ENCODE measurements at places on chromosomes 16 and 17.

GRCh38 chr17:15134363-15134762 lies 130.8 kb downstream of the PMP22 start:
- DNase-seq, result no peak

DNA sequence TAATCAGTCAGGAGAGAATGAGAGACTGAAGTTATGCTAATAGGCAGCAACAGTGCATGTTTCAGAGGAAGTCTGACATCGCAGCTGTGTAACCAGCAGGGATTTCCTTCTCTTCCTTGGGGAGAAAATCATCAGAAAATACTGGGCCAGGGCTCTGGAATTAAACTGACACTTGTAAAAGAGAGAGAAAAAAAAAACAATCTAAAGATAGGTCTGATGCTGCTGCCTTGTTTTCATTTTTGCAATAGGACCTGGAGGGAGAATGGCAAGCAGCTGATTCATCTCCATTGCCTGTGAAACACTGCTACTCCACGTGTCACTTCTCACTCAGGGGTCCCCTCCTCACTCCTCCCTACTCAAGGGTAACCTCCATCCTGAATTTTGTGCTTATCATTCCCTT lies 17.7 kb upstream of the CORO6 start:
- DNase-seq, result no peak

DNA sequence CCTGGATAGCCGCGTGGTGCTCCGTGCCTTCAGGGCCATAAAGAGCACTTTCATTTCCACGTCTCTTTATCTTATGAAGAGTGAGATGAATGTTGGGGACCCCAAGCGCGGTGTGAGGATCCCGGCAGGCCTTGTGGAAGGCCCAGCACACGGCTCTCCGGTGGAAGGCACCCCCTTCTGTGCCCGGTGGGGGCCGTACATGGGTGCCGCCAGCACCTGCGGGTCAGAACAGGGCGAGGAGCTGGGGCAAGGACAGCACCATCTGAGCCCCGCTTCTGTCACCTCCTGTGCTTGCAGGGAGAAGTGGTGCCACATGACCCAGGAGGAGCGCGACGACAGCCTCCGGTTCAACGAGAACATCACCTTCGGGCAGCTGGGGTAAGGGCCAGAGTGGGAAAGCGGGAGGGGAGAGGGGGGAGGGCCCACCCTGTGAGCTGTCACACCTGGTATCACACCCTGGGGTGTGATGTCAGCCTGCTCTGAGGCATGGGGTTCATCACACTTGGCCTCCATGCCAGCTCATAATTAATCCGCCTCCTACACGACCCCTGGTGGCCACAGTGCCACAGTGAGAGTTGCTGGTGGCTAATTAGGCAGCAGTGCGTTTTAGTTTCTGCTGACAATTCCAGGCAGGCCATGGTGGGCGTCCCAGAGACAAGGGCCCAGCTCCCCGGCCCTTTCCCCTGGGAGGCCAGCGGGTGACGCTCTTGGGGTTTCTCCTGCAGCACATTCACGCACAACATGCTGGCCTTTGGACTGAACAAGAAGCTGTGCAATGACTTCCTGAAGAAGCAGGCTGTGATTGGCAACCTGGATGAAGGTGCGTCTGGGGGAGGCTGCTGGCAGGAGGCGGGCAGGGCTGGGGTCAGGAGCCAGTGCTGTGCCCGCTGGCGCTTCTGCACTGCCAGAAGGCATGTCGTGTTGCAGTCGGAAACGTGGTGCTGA lies 25.7 kb downstream of the CIBAR2 start:
- peak; percentile 49 for DNase-seq

DNA sequence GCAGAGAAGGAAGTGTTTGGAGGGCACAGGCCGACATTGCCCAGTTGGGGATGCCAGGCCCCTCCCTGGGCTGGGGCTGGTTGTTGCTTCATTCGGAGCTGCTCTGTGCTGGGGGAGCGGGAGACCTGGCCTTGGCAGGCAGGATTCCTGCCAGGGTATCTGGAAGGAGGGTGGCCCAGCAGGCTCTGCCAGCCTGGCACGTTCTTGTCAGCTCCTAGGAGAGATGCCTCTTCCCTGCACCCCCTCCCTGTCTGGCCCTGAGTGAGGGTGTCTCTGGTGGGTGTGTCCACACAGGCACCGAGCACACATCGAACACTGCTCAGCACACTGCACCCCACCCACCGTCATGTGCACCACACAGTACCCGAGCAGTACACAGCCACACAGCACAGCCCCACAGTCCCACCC lies 35.2 kb downstream of the ARHGAP23 start:
- DNase-seq, result no peak

GRCh38 chr17:56152874-56153602 lies at the start of gene ANKFN1:
Gene ANKFN1 (plus strand): TSS chr17:56153475. CDS start chr17:56212668, 59,193 bp downstream.
- no peak for DNase-seq

DNA sequence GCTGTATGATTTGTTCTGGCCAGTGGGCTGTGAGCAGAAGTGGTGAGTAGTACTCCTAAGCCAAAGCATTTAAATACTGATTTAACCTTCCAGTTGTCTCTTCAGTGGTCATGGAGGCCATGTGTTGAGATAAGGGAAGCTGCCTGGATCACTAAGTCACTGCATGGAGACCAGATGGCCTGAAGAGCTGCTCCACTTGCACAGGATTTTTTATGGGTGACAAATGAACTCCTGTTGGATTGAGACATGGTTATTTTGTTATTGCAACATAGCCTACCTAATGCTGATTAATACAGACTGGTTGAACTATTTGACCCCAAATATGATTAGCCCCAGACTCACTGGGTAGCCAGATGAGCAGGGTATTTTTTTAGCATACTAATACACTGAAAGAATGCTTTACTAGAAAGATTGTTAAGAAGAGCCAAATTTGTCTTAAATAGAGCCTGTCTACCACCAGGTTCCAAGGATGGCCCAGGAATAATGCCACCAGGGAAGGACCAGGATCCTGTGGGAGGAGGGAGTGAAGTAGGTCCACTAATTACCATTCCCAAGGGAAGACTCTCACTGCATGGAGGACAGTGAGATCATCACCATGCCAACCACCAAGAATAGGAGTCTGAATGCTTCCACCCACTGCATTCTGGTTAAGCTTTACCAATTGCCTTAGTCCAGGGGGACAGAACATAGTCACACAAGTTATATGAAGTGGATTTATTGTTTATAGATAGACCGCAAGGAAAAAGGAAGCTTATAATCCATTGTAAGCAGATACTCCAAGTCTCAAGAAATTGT lies 187.4 kb upstream of the IRX6 start:
- no peak for DNase-seq

DNA sequence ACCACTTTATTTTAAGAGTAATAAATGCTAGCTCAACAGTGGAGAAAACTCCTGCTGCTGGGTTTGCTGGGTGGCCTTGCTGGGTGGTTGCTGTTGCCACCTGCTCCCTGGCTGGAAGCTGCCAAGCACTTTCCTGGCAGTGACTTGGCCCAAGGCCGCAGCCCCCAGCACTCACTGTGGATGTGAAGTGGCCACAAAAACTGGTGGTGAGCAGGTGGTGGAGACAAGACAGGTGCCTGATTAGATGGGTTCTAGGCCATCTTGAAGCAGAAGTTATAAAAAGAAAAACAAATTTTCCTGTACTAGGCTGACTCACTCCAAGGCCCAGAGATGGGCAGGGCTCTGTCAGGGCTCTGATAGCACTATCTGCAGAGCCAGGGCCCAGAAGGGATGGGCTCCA lies 224.7 kb upstream of the NLRP1 start:
- DNase-seq, result no peak

- DNase-seq, result no peak
Measured at GRCh38 chr16:6665126-6665525, 667.5 kb upstream of the RBFOX1 start.

DNA sequence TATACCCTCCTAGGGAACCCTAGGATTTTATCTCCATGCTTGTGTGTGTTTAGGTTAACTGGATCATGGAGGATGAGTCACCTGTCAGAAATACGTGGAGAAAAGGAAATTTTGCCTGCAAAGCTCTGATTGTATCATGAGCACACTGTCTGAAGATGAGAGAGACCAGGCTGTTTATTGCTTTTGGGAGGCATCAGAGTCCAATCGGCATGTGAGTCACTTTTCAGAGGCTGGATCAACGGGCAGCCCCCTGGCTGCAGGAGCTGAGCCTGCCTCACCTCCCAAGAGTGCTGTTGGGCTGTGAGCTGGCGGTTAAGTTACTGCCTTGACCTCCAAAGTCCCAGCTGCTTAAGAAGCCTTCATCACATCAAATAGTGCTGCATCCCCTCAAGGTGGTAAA lies 41.5 kb upstream of the MED9 start:
- DNase-seq, result no peak

DNA sequence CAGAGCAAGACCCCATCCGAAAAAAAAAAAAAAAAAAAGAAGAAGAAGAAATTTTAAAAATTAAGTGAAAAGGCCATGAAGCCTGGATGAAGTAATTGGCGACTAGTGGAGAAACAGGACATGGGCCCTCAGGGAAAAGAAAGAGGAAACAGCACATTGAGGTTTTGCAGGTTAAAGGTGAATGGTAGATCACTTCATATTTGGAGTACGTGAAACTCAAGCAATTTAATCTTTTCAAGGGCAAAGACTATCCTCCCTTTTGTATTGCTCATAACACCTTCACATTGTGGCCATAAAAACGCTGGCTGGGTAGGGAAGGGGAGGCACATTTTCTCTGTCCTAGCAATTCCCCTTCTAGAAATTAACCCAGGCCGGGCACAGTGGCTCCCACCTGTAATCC lies 53.1 kb downstream of the LITAF start:
- DNase-seq, result no peak

DNA sequence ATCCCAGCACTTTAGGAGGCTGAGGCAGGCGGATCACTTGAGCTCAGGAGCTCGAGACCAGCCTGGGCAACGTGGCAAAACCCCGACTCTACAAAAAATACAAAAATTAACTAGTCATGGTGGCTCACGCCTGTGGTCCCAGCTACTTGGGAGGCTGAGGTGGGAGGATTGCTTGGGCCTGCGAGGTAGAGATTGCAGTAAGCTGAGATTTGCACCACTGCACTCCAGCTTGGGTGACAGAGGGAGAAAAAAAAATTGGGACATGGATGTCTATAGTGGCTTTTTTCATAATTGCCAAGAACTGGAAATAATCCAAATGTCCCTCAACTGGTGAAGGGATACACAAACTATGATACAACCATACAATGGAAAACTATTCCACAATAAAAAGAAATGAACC lies 28.6 kb downstream of the OSBPL7 start:
- no peak for DNase-seq

- no peak for DNase-seq
Measured at GRCh38 chr16:67146523-67147357, 4.1 kb downstream of the B3GNT9 start.

DNA sequence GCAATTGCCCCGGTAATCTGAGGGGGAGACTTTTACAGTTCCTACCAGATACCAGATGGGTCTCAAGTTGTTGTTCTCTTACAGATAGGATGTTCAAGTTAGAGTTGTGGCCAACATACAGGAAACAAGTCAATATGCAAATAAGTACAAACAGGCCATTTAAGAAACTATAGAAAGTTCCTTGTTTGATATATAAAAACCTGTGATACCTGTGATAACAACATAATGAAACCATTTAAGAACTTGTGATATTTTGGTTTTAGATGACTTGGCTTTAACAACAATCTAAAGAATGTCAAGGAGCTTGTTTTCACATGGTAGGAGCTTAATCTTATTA lies 16.8 kb downstream of the CDR2 start:
- no peak for DNase-seq

- no peak for DNase-seq
Measured at GRCh38 chr16:4920826-4921225, 16.1 kb downstream of the PPL start.

DNA sequence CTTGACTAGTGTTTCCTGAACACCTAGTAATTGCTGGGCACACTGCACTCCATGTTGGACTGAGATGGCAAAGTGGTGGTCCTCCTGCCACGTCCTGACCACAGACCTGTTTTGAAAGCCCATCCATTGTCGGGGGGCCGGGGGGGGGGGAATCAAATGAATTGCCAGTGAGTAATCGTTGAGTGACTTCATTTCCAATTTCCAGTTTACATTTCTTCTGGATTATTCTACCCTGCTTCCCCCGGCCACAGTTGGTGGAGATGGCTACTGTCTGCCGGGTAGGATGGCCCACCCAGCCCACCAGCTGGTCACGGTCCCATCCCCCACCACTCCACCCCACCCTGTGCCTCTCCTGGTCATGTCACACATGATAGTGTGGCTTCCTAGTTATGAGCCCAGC lies 18.2 kb downstream of the RAI1 start:
- DNase-seq, result no peak

GRCh38 chr16:49470513-49470991 lies 96.9 kb downstream of the C16orf78 start:
- DNase-seq, result no peak

- DNase-seq, result no peak
Measured at GRCh38 chr17:53462393-53462811, 360.3 kb upstream of the KIF2B start.

- DNase-seq, result no peak
Measured at GRCh38 chr16:19432429-19432828, 14.7 kb downstream of the TMC5 start.

DNA sequence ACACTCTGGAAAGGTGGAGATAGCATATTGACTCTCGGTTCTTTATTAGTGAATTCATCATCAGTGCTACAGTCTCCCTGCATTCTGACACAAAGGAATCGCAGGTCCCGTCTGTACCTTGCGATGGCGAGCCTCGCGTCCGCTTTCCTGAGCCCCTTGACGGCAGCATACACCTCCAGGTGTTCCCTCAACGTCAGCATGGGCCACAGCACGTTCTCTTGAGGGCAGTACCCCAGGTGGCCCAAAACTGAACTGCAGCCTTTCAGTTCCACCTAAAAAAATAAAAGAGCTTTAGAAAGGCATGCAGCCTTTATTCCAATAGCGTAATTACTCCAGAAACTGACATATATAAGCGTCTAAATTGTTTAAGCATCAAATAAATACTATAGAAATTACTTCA lies 24.2 kb upstream of the ABCA9 start:
- DNase-seq, result no peak

GRCh38 chr16:78764478-78764877 lies 665.0 kb downstream of the WWOX start:
- no peak for DNase-seq

GRCh38 chr16:61237884-61238485 lies 798.3 kb downstream of the CDH8 start:
- no peak for DNase-seq

DNA sequence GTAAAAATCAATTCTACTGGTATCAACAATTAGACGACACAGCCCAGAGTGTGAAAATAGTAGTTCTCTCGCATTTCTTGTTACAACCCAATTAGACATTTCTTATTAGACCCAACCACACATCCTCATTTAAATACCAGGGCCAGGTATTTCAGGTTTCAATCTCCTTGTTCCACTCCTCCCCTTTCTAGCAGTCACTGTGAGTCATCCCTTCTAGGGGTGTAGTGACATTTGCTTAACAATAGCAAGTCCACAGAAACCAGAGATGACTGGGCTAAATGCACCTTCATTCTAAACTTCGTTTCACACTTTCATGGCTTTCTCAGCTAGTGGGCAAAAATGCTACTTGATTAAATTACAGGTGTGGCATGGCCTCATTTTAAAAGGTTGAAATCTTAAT lies 116.9 kb upstream of the CACNG3 start:
- no peak for DNase-seq

GRCh38 chr16:65660390-65660789 lies 538.5 kb upstream of the CDH11 start:
- DNase-seq, result no peak

Measured in stimulated activated CD8-positive, alpha-beta memory T cell treated with anti-CD3 and anti-CD28 coated beads, Interleukin-7, amount 100 ng/mL, for 24 hours (primary cell).